ENCODE measurements at places on chromosomes 4 and X.

DNA sequence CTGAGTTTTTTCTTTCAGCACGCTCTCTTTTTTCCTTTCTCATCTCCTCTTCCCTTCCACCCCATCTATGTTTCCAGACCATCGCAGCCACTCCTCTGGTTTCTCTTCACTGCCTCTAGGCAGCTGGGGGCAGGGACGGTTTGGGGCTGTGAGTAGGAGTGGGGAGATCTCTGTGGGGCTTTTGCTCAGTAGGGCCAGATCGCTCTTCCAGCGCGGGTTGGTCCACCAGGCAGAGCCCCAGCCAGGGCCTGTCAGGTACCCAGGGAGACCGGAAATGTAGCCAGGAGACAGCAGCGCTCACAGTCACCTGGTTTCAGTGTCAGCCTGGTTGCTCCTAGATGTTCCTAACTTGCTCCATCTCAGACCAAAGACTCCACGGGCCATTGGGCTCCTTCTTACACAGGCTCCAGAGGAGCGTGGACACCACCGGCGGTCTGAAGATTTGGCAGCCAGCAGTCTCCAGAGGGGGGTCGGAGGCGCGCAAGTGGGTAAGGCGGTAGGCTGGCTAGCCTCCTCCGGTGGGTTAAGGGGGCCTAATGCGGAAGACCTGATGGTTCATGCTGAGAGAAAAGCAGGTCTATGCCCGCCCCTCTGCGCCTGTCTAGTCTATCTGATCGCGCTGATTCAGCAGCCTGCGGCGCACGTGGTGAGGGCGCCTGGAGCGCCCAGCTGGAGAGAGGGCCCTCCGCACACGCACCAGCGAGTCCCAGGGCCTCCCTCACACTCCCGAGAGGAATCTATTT, 1.8 kb downstream of the FGF5 start:
- DNase-seq: no peak

DNA sequence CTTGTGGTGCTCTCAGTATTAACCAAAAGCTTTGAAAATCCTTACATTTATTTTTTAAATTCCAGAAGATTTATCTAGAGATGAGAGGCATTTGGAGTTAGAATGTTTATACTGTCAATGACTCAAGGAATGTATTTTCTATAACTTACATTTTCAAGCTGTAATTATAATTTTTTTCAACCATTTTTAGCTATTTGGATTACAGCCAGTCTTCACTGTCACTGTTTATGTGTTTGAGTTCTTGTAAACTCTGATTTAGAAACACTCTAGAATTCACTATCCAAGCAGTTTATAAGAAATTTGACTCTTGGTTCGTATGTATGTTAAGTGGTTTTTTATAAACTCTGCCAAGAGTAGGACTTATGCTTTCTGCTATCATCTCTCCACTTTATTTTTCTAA, 36.7 kb upstream of the GUCY1A1 start:
- DNase-seq: no peak

GRCh38 chrX:153638041-153638371, 9.0 kb upstream of the DUSP9 start:
- DNase-seq: no peak

GRCh38 chr4:1126506-1126905, 13.1 kb upstream of the RNF212 start:
- DNase-seq: peak; percentile 19

DNA sequence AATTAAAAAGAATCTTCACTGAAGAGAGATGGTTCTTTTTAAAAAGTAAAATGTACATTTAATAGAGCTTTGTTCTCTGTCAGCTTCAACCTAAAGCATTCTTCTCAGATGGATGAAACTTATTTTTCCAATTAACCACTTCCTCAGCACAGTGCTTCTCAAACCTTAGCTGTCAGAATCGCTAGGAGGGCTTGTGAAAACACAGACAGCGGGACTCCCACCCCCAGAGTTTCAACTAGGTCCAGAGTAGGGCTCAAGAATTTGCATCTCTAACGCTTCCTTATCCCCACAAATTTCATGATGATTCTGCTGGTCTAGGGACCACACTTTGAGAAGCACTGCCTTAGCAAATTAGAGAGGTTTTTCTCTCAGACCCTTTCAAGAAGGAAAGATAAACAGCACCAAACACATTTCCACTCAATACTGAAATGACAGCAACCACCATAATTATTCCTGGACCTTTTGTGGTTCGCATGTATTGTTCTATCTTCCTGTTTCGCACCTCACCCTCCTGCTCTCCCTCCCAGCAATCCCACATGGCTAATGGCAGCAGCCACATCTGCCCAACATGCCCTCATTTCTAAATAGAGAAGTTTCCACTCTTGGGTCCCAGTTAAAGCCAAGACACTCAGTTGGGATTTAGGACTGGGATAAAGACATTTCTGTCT, 73.2 kb downstream of the ZNF827 start:
- no peak for DNase-seq

DNA sequence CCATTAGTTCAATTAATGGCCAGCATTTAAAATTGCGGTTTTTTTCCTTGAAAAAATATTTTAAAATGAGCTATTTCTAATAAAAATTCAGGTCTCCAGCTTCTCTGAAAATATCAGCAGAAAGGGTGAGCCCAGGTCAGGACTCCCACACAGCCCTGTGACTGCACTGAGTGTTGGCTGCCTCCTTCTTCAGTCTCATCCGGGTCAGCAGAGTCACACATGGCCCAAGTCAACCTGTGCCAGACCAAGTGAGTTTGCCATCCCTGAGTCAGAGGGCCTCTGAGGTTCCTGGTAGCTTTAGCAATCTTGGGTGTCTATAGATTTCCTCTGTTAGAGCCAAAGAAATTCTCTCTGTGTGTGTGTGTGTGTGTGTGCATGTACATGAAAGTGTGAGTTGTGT, 22.1 kb upstream of the MSX1 start:
- no peak for DNase-seq

DNA sequence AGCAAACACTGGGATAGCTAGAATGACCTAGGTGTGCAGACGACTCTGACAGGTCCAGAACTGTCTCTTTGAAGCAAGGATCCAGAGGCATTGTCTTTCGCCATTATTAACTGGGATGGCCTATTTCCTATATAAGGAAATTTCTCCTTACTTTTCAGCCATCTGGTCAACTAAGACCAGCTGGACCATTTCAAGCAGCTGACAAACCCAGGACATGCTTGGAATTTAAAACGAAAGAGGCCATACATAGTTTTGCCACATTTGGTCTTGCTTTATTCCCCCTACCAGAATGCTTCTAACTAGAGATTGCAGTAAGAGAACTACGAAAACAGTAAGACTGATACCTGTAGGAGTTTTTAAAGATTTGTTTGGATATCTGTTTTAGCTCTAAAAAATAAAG, 87.0 kb downstream of the GLRA2 start:
- DNase-seq: no peak

GRCh38 chr4:128582427-128582870, 227.1 kb upstream of the JADE1 start:
- no peak for DNase-seq
